ENCODE measurements at places on chromosomes 13 and 19.

DNA sequence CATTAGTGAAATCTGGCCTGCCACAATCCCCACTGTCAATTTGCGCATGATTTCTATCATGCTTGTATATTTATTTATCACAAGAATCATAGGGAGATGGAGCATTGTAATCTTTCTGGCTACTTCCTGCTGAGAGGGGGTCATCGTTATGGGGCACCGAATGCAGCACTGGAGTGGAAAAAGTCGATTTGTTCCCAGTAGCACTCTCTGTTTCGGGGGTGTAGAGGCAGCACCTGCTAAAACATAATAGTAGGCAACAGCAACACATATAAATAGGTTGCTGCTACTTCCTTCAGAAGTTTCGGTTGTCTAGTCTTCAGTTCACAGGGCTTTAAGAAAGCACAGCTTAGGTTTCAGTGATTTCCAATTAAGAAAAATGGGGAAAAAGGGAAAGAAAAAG, 23.4 kb upstream of the CEACAM21 start:
- no peak for DNase-seq

DNA sequence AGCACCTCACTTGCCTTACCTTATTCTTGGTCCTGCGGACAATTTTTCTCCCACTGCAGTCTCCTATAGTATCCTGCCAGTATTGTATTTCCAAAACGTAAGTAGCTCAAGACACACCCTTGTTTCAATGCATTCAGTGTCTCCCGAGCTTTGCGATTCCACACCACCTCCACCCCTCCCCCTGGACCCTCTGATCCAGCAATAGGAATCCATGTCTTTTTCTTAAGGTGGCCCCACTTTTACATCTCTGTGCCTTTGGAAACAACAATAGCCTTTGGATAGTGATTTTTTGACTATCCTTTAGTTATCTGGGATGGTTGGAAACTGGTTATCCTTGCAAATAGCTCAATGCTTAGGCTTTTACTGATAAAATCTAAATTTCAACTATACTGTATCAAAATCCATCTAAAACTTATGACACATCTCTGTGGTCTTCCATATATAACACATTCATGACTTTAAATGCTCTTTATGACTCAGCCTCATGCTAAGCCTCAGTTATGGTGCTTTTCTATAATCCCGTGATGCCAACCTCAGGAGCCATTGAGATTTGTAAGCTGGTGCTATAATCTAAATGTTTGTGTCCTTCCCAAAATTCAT, 27.1 kb downstream of the FAM216B start:
- no peak for DNase-seq

GRCh38 chr13:96403241-96403640, 313.3 kb downstream of the HS6ST3 start:
- no peak for DNase-seq

GRCh38 chr19:10896851-10897526, 25.6 kb downstream of the CARM1 start:
- no peak for DNase-seq

DNA sequence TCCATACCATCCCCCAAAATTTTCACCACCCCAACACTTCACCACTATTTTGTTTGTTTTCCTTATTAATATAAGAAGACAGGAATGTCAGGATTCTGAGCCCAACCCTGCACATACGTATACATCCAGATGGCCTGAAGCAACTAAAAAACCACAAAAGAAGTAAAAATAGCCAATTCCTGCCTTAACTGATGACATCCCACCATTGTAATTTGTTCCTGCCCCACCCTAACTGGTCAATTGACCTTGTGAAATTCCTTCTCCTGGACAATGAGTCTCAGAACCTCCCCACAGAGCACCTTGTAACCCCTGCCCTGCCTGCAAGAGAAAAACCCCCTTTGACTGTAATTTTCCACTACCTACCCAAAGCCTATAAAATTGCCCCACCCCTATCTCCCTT, 132.5 kb downstream of the ZNF675 start:
- no peak for DNase-seq

- no peak for DNase-seq
These were observed 81.4 kb downstream of the RNASEH2B start for GRCh38 chr13:50990818-50991506.

All from activated naive CD8-positive, alpha-beta T cell treated with anti-CD3 and anti-CD28 coated beads, Interleukin-2, amount 10 ng/mL, durations not matched to agents 7 days and 5 days (primary cell).